ENCODE measurements at places on chromosomes 12 and 14.

DNA sequence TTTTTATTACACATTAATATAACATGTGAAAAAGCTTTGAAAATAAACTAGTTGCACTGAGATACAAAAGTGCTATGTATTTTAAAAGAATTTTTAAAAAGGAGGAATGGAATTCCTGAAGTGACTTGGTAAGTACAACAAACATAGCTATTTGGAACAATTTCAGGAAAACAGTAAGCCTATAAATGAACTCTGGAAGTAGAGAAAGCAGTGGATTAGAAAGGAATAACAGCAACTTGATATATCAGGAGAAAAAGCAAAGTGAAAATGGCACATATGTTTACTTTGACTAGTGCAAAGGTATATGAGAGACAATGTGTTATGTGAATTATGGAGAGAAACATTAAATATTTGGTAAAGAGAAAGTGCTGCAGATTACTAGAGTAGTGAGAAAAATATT, 811.7 kb downstream of the C12orf50 start:
- no peak for DNase-seq

GRCh38 chr12:123268850-123269249, 2.8 kb downstream of the CDK2AP1 start:
- DNase-seq, result no peak

DNA sequence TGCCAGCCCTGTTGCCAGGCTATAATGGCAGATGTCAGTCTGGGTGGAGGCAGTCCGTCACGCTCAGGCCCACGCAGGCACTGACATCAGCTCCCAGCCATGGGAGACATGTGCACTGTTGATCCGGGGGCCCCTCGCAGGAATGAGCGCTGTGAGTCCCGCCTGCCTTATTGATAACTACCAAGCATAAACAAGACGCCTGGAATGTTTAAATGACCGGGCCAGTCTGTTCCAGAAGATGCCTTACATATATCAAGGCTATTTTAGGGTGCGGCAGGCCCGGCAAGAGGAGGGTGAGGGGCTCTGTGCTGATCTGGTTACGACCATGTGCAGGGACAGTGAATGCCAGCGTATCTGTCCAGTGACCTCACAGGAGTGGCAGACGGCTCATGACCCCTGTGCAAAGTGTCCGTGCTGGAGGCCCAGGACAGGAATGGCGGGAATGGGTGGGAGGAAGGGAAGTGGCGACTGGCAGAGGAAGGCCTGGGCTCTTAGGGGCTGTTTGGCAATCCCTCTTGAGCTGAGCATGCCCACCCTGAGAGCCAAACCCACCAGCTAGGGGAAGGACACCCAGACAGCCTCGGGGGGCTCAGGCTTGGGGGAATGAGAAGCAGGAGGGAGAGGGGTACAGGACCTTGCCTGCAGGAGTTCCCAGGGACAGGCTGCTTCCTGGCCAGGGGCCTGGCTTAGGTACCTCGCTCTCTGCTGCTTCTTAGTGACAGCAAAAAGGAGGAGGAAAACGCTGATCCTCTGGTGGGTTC, 49.3 kb downstream of the DLK1 start:
- DNase-seq, result peak; percentile 11

- DNase-seq, result no peak
These were observed 48.9 kb upstream of the RAP1B start for GRCh38 chr12:68561830-68562229.

- DNase-seq, result no peak
These were observed 213.3 kb upstream of the SLC16A7 start for GRCh38 chr12:59382282-59383078.

DNA sequence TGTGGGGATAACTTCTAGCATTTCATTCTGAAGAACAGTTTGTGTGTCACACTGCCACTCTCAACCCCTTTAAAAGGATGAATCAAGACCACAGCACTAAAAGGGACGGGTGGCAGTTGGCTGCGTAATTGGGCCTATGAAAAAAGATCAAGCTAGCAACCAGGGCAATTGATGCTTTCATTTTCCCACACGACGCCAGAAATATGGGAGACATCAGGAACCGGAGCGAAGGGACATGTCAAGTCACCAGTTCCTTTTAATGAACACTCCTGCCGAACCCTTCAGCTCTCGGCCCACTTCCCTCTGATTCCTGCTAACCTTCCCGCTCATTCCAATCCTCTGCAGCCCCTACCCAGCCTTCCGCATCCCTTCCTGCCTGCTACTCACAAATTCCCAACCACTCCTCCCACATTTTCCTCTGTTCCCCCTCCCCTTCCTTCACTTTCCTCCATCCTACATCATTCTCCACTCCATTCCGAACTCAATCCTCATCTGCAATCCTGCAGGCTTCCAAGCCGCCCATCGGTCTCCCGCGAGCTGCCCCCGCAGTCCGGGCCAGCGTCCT, 753 bp downstream of the CSRNP2 start:
- DNase-seq, result no peak

- no peak for DNase-seq
These were observed 198.4 kb downstream of the PHETA1 start for GRCh38 chr12:111170543-111170942.

DNA sequence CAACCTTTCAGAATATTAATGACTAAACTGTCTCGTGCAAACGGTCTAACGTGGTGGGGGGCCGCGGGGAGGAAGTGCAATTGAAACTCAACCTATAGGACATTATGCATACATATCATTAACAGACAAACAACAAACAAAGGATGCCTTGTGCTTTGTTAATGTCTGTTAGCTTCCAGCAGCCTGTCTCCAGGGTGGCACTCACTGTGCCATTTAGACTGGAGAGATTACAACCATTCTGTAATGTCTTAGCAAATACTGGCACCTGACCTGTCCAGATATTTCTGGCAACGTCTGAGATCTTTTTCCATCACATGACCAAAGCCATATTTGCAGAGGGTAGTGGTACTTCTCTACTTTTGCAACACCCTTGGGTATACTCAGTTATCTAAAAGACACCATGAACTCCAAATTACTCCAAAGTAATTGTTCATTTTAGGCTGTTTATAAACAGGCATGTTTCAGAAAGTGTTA, 11.6 kb downstream of the BHLHE41 start:
- no peak for DNase-seq

GRCh38 chr12:66694666-66695613, 16.1 kb upstream of the GRIP1 start:
- no peak for DNase-seq

DNA sequence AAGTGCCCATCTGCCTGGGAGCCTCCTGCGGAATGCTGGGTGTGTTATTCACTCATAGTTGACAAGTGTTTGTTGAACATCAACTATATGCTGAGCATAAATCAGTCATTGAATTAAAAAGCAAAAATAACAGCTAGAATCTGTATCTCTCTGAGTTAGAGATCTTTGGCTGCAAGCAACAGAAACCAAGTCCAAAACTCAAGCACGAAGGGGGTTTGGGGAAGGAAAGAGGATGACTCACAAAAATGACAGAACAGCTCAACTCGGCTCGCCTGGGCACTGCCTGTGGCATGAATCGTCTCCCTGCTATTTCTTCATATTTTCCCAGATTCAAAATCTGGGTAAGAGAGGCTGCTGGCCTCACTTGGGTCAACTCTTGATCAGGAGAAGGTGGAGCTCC, 72.6 kb upstream of the NCOR2 start:
- DNase-seq, result no peak

GRCh38 chr12:30329281-30329680, 366.4 kb downstream of the IPO8 start:
- DNase-seq, result no peak

- DNase-seq, result peak; percentile 43
These were observed 14.7 kb downstream of the BLTP3B start for GRCh38 chr12:100127766-100128511.

DNA sequence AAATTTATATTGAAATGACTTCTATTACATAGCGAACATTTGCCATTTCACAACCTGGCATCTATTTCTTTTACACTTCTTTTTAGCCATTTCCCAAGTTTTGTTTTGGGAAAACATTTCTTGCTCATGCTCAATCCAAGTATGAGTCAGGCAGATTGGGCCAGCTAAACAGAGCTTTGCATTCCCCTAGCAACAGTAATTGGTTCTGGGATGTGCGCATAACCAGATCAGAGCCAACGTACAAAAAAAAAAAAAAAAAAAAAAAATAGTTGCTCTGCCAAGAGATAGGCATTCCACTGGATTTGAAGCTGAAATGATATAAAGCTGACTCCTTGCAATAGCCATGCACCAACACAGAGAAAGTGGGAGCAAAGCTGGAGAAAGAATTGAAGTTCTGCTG, 37.5 kb downstream of the PLCZ1 start:
- DNase-seq, result peak; percentile 71

- DNase-seq, result no peak
These were observed 380.0 kb downstream of the KCNH5 start for GRCh38 chr14:62665286-62665685.

DNA sequence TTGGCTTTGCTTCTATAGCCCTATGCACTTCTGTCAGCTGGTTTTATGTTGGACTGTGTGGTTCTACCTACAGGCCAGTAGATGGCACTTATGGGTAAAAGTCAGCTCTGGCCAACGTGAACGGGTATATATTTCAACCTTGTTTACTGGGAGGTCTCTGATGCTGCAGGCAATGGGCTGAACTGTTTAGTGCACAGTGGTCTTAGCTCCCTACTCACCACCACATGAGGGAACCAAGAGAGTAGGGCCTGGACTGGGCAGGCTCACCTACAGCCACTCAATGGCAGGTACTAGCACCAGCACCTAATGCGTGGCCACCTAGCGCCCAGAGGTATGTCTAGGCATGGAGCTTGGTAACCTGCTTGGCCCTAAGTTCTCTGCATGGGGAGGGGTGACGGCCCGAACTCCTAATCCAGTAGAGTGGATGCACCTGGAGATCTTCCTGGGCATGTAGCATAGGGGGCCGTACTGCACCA, 481.8 kb downstream of the TMEM117 start:
- no peak for DNase-seq

DNA sequence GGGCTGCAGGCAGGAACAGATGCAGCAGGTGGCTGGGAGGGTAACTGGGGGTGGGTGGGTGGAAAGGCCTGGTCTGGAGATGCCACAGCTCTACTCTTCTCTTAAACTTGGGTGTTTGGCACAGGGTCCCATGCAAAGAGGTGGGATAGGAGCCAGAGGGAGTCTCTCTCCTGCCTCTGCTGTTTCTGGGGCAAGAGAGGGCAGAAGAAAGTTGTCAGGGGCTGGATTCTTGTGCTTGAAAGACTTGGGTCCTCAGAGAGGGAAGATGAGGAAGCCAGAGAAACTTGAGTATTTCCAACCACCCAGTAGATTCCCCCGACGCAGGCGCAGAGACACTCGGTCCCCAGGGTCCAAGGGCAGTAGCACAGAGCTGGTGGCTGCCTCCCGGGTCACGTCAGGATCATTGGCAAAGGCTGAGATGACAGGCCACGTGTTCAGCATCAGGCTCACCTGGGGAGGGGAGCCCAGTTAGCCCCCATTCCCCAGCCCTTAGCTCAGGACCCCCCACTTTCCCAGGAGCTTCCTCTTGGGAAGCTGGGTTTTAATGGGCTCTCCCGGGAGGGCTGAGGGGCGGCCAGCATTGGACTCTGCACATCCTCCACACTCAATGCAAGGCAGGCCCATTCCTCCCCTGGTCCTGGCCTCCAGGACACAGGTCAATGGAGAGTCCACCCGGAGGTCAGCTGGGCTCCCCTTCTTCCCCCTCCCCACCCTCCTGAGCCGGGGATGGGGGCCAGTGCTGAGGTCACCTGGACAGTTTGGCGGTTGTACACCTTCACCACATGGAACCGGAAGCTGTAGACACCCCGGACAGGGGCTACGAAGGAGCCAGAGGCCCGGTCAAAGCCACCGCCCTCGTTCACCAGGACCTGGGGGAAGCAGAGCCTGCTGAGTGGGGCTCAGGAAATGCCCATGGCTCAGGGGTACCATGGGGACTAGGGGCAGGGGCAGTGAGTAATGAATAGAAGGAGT, 1.6 kb downstream of the CBLN3 start:
- no peak for DNase-seq

DNA sequence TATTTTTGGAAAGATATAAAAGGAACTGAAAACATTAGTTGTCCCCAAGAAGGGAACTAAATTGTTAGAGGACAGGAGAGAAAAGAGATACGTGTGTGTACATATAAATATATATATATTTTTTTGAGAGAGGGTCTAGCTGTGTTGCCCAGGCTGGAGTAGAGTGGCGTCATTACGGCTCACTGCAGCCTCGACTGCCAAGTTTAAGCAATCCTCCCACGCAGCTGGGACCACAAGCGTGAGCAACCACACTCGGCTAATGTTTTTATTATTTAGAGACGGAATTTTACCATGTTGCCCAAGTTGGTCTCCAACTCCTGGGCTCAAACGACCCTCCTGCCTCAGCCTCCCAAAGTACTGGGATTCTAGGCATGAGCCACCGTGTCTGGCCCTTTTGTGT, 16.2 kb upstream of the NOP2 start:
- no peak for DNase-seq

DNA sequence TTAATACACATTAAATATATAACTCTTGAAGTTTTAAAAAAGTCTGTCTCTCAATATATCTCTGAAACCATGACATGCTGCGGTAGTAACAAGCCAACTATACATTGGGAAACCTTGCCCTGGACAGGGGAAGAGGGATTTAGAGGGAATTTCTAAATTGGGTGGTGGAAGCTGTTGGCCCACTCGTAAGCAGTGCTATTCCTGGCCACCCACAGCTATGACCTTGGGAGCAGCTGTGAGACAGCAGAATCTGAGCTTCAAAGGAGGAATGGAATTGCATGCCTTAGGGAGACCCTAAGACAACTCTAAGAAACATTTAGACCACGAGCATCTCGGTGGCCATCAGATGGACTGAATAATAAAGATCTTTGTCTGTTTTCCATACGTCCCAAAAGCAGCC, 15.8 kb upstream of the GCH1 start:
- no peak for DNase-seq

GRCh38 chr14:89033756-89034155, 209.3 kb downstream of the TTC8 start:
- no peak for DNase-seq

DNA sequence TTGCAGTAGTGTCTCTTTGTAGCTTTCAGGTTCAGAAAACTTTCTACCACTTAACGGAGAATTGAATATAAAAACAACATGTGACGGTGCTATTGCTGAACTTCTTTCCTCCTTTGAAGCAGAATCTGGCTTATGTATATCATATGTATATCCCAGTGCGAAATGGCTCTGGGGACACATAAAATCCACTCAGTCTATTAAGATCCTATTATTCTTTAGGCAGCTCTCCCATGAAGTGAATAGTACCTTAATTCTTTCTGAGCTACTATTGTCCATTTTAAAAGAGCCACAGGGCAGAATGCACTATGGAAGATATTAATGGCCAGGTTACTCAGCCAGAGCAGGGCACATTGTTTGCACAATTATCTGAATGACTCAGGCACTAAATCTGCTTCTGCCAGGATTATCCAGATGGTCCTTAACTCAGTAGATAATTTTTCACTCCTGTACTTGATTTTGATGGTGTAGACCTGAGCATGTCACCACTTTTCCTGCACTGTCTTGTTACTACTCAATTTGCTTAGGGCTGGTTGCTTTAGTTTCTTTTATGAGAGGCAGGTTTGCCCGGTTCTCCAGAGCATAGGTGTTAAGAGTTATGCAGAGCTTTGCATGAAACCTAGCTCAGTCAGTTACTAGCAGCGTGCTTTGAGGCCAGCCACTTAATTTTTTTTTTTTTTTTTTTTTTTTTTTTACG, 5.5 kb downstream of the CNTN1 start:
- no peak for DNase-seq
